ENCODE measurements at places on chromosomes 16 and 17. TPM values are rescaled to one million over a fixed set of nuclear protein-coding genes. Genes with fewer than 3 reads are reported as not detected.
A peak's percentile ranks its signal among the peaks of the same experiment; 100 is the strongest.

GRCh38 chr17:7884581-7885366, 3.8 kb upstream of the CHD3 start:
- DNase-seq: no peak

DNA sequence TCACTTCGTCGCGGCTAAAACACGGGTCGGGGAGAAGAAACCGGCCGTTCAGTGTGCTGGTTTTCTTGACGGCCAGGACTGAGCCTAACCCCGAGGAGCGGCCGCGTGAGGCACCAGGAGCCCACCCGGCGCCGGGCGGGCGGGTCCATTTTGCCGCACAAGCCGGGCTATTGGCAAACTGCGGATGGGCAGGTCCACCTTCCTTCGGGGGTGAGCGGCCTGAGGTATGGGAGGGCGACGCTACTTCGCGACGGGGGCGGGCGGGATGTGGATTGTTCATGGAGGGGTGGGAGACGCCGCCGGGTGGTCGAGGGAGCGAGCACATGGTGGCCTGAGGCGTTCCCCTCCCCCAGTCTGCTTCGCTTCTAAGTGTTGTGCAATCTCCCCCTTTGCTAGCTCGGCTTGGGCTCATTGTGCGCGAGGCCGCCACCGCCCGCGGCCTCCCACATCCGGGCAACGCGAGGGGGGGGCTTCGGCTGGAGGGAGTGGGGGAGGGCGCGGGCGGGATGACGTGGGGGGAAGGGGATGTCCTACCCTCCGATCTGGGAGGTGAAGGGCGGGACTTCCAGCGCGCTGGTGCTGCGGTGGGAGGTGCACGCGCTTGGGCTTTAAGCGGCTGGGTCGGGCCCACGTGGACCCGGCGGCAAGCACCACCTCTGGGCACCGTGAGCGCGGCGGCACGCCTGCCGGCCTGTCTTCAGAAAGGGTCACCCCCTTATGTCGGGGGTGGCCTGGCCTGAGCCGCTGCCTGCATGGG, 5.9 kb upstream of the CD68 start:
- DNase-seq: peak; percentile 96

DNA sequence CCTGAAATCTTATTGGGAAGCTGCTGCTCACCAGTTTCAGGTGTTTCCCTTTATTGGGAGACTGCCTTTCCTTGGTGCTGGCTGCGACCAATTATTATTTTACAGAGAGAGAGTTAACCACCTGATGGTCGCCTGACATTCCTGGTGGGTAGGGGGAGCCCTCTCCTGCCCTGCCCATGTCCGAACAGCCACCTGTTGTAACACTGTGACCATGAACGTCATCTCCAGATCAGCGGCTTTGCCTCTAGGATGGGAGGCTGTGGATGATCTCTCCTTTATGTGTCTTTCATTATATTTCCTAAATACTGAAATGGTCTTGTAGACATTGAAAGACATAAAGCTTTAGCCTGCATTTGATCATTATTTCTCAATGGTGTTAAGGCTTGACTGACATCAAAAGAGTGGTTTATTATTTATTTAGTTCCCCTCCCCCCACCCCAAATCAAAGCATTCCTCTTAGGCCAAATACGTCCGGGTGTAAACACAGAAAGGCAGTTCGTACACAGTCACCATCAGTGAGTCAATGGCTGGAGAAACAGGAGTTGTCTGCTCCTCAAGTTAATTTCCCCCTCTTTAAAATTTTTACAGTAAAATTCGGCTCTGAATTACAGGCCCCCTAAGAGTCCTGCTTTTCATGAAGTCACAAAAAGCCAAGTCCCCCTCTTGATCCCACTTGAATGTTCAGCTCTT, 57.8 kb upstream of the CACNG5 start:
- no peak for DNase-seq

DNA sequence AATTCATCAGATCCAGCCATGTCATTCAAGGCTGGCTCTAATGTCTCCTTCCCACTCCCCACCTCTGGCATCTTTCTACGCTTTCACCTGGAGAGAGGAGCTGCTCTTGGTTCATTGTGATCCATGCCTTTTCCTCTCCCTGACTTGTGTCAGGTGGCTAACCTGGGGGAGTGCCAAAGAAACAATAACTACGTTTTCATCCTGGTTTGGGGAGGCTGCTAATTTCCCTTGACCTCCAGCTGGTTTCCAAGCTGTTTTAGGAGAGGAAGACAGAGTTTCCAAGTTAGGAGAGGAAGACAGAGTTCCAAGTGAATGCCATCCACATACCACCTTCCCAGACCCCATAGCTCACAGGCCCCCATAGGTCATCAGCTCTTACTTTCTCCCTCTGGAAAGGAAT, 40.0 kb upstream of the HLF start:
- DNase-seq: no peak

DNA sequence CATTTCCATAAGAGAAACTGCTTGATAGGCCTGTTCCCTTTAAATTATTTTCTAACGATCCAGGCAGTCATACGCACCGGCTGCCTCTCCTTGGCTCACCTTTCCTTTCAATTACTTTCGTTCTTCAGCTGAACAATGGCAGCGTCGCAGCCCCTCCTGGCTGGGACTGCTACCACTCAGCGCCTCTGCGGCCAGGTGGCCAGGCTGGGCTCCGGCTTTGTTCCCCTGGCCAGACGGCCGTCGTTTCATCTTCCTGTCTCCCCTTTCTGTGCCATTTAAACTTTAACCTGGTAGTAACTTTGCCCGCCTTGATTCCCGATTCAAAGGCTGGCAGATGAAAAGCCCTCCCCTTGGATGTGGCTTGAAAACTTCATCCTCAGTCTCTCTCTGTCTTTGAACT, 79.0 kb downstream of the C16orf78 start:
- DNase-seq: no peak

GRCh38 chr16:53089434-53090285, 34.9 kb downstream of the CHD9 start:
- peak; percentile 32 for DNase-seq

DNA sequence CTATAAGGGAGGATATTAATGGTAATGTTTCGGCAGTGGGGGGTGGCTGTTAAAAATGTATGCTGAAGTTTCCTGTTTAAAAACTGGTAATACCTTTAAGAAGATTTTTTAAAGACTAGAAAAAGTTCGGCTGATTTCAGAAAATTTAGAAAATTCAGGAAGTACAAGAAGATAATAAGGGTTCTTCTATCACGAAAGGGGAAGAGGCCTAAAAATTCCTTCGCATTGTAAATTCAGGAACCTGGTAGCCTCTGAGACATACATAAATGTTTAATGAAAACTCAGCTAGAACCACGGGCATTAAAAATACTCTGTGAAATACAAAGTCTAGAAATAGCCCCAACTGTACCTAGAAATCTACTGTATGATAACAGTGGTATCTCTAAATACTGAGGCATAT, 181.2 kb downstream of the PARN start:
- DNase-seq: no peak

ARL5C gene
- total RNA-seq: not detected

FUS gene
- total RNA-seq: 34.4 TPM

ACSM3 gene
- total RNA-seq: 1.3 TPM

HP gene
- total RNA-seq: not detected

GCGR gene
- not detected for total RNA-seq

DHX8 gene
- 37.0 TPM for total RNA-seq

AATK gene
- 0.50 TPM for total RNA-seq

ACAP1 gene
- 2.1 TPM for total RNA-seq
